ENCODE measurements at places on chromosomes 4 and X.

- DNase-seq, result no peak
These were observed 118.2 kb upstream of the IQCM start for GRCh38 chr4:149933883-149934282.

- no peak for DNase-seq
These were observed 15.2 kb upstream of the YTHDC1 start for GRCh38 chr4:68365068-68365467.

DNA sequence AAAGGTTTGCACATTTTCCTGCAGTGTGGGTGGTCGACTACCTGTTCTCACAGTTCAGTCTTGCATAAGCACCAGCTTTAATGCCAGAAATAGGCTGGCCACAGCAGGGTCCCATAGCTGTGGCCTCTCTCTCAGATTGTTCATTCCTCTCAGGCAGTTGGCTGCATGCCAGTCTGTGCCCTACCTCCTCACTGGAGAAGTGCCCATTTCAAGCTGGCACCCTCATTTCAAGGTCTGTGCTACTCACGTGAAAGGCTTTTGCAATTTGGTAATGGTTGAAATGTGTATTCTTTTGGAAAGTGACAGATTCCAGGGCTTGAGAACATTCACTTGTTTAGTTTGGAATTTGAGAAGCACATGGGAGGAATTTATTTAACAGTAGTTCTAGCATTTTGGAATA lies 28.9 kb upstream of the MTMR1 start:
- peak; percentile 63 for DNase-seq

- DNase-seq, result no peak
These were observed 2170.2 kb downstream of the PCDH7 start for GRCh38 chr4:32890398-32890797.

GRCh38 chr4:113960684-113961321 lies 18.6 kb downstream of the ARSJ start:
- DNase-seq, result no peak

- DNase-seq, result no peak
These were observed 10.2 kb downstream of the DUSP9 start for GRCh38 chrX:153657161-153657560.

DNA sequence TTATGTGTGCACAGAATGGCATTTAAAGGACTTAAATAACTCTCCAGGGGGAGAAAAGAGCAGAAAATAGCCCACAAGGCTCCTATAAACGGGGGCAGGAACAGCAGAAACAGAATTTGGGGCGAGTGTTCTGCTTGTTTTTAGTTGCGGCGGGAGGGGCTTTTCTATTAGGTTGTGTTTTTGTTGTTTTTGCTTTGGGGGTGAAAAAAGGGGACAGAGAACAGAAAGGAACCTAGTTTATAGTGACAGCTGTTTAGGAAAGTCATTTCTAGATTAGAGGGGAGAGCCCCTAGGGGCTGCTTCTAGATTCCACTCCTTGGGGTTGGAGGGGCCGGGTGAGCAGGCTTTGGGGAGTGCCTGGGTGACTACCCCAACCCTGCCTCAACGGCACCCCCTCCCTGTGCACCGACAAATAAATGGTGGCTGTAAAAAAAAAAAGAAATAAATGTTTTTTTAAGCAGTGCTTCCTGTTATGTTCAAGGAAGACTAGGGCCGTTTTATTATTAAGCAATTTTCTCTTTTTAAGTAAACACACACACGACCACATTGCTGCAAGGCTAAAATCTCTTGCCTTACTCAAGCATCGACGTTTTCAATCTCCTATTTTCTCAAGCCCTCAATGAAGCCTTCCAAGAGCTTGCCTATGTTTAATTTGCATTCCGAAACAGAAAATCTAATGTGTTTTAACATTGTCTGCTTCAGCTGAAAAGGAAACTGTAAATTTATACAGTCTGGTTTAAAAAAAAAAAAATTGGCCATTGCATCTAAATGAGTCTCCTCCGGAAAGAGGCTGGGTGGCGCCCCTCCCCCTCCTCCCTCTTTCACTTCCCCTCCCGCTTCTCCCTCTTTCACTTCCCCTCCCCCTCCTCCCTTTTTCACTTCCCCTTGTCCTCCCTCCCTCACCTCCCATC lies 123.3 kb upstream of the TBL1X start:
- peak; percentile 89 for DNase-seq

DNA sequence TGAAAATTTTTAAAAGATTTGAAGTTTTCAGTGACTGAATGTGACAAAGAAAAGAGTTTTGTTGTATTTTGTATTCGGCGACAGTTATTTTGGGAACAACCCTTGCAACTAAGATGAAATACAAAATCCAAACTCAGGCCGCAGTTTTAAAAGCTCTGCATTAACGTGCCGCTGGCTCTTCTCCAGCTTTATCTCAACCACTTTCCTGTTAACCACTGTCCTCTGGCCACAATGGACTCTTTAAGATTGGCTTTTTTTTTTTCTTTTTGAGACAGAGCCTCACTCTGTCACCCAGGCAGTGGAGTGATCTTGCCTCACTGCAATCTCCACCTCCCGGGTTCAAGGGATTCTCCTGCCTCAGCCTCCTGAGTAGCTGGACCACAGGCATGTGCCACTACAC lies 22.1 kb upstream of the AMTN start:
- no peak for DNase-seq

DNA sequence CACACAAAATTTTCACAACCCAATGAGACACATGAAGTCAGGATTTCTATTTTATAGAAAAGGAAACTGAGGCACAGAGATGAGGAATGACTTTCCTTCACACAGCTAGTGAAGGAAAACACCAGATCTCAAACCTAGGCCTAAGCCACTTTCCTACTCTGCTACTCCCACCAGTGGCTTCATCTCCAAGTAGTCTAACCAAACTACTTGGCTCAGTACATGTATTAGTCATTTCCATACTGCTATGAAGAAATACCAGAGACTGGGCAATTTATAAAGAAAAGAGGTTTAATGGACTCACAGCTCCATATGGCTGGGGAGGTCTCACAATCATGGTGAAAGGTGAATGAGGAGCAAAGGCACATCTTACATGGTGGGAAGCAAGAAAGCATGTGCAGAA lies 196.6 kb downstream of the EVC2 start:
- DNase-seq, result no peak

GRCh38 chrX:20435913-20436312 lies 169.2 kb upstream of the RPS6KA3 start:
- no peak for DNase-seq

DNA sequence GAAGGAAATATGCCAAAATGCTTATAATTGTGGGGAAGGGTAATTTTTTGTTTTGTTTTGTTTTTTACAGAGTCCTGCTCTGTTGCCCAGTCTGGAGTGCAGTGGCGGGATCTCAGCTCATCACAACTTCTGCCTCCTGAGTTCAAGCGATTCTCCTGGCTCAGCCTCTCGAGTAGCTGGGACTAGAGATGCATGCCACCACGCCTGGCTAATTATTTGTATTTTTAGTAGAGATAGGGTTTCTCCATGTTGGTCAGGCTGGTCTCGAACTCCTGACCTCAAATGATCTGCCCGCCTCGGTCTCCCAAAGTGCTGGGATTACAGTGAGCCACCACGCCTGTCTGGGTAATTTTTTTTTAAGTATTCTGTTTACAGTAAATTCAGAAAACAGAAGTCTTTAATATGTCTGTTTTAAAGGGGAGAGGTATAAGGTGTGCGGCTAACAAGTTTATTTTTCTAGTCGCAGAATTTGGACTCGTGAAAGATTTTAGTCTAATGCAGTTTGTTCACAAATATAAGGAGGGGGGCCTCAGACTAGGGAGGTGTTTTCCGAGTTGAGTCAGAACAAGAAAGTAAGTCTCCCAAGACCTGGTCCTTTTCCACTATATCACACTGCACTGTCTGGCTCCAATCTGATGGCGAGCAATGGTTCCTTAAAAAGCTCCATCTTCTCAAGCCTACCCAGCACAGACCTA lies 1.5 kb downstream of the ACSL1 start:
- no peak for DNase-seq

Data from Karpas-422 (cell line).